NCI-H2081 treated with DMSO at 0.1 percent for 48 hours (cell line): ENCODE measurements at places on chromosomes 3 and 15.

DNA sequence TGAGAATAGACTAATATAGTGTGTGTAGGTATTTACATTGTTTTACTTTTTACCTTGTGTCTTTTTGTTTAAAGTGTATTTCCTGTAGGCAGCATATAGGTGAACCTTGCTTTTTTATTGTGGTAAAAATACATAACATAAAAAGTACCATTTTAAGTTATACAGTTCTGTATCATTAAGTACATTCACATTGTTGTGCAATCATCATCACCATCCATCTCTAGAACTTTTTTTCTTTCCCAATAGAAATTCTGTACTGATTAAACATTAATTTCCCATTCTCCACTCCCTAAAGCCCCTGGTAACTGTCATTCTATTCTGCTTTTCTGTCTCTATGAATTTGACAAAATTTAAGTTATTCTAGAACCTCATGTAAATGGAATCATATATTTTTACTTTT, 48.2 kb upstream of the EIF5A2 start:
- no peak for DNase-seq

DNA sequence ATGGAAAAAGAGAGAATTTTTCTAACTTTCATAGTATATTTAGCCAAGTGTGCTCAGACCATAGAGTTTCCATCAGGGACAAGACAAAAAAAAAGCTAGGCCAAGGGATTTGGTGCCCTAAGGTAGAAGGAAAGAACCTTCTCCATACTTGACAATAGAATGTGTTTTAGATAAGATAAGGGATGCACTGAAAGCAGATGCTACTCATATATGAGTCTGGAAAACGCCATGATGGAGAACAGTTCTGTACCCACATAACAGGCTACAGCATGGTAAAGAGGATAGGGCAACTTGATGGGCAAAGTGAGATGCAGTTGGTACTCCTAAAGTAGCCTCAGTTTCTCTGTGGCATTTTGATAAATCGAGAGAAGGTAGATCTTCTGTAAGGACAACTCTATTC, 216.4 kb upstream of the NECTIN3 start:
- no peak for DNase-seq

DNA sequence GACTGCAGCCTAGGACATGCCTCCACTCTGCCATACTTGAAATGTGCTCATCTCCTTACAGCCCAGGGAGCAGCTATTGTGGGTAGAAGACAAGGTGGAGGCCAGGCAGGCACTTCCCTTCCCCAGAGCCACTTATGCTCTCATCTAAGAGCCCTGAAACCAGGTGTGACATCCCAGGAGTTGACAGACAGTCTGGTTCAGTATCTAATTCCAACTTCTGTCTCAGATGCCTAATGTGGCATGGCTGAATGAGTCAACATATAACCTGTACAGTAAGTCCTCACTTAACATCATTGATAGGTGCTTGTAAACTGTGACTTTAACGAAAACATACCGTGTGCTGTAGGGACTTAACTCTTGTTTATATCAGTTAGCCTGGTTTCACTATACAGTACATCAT, 1.2 kb upstream of the CAPN3 start:
- DNase-seq = no peak

GRCh38 chr3:145903472-145904013, 257.4 kb downstream of the PLOD2 start:
- peak; percentile 48 for DNase-seq

GRCh38 chr15:97144377-97144711, 813.8 kb downstream of the NR2F2 start:
- no peak for DNase-seq

GRCh38 chr15:51341366-51342226, at the start of gene GLDN:
TSS of gene GLDN (plus strand) at chr15:51341655. CDS start at chr15:51341685, 30 bp downstream.
- DNase-seq = no peak

DNA sequence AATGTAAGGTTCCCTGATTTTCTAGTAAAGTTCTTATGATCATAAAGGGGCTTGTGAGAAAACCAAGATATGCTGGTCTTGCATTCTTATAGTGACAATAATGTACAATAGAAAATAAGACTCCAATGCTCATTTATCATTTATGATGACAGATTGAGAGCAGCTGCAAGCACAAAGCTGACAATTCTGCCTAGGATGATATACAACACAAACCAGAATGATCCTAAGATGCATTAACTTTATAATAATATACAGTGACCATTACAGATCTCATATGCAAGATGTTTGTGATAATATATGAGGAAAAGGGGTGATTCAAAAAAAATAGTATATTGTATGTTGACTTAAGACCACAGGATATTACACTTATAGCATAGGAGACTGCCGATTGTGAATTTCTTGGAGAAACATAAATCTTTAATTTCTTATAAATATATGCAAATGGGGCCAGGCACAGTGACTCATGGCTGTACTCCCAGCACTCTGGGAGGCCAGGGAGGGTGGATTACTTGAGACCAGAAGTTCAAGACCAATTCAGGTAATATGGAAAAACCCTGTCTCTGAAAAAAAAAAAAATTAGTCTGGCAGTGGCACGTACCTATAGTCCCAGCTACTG, 387.0 kb downstream of the ZBBX start:
- DNase-seq = no peak

DNA sequence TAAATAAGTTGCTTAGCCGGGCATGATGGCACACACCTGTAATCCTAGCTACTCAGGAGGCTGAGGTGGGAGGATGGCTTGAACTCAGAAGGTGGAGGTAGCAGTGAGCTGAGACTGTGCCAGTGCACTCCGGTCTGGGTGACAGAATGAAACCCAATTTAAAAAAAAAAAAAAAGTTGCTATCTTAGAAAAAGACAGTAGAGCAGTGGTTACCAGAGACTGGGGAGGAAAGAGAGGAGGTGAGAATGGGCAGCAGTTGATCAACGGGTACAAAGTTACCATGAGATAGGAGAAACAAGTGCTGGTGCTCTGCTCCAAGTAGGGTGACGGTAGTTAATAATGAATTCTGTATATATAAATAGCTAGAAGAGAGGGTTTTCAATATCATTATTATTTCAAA, 821 bp upstream of the CCR2 start:
- no peak for DNase-seq

- no peak for DNase-seq
These were observed at the start of gene LOXL1 for GRCh38 chr15:73926219-73927002. TSS of gene LOXL1 (plus strand) at chr15:73926462. CDS start at chr15:73926784, 322 bp downstream.

DNA sequence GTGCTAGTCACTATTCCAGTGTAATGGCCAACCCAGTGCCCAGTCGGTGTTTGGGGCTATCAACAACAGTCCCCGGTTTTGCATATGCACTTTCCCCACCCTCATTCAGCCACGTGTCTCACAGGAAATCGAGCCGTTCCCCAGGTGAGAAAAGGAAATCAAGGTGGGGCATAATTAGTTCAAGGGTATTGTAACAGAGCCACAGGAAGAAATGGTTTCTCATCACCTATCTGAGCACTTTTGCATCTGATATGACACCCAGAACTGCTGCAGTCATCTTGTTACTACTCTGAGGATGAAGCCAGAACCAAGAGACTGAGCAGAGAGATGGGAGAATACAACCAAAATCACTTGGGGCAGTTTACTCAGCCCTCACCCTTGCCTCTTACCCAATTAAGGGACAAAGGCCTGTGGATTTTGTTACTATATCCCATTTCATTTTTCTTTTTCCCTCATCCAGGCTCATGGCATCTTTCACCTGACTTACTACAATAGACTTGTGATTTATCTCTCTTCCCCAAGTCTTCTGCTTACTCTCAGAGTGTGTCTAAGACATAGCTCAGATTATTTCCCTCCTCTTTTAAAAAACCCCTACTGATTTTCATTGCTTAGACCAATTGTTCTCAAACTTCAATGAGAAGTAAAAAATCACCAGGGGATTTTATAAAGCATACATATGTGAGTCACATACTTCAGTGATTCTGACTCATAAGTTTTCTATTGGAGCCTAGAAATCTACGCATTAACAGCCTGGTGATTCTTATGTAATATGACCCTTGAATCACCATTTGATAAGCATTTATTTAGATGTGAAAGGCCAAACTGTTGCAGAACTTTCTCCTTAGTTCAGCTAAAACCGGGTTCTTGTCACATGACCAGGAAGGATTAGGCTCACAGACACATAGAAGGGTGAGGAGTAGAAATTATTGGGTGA, 40.5 kb downstream of the TRAT1 start:
- no peak for DNase-seq

GRCh38 chr3:52396907-52397591, 47.9 kb downstream of the SEMA3G start:
- DNase-seq = no peak

- DNase-seq = no peak
These were observed 13.1 kb downstream of the TNK2 start for GRCh38 chr3:195895078-195895860.
